ENCODE measurements at places on chromosomes 1 and 21.

- DNase-seq: no peak
Observed at GRCh38 chr1:169762699-169763098, 28.8 kb upstream of the SELE start.

DNA sequence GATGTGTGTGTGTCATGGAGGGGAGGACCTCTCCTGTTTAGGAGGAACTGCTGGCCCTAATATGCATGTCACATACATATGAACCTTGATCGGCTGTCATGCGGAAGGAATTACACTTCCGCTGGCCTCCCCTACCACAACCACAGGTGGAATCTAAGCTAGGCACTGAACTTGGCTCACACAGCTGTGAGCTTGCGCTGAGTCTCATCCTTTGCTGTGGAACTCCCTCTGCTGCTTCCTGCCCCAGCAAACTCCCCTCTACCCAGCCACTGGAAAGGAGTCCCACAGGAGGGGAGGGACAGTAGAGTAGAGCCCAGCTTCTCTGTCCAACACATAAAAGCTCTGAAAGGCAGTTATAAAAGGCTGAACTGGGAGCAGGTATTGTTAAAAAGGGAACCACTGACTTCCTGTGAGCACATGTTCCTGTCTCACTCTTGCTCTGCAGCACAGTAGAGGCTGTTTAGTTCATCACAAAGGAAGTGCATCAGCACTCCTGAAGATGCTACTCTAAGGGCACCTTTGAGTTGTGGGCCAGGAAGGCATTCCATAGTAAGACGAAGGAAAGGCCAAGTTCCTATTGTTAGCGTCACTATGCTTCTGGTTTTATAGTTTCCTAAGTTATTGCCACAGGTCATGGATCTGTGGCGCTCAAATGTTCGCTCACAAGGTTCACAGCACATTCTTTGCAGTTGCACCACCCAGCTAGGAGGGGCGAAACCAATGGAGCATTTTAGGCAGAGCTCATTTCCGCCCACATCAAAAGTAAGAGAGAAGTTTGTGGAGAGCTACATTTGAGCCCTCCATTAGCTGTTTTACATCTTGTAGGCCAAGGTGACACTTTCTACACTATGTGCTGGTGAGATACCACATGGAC lies 17.7 kb upstream of the PTPRC start:
- DNase-seq: no peak

- DNase-seq: peak; percentile 57
Observed at GRCh38 chr1:180527101-180527669, 24.8 kb upstream of the ACBD6 start.

GRCh38 chr1:47870480-47870879 lies 126.7 kb downstream of the TRABD2B start:
- no peak for DNase-seq

DNA sequence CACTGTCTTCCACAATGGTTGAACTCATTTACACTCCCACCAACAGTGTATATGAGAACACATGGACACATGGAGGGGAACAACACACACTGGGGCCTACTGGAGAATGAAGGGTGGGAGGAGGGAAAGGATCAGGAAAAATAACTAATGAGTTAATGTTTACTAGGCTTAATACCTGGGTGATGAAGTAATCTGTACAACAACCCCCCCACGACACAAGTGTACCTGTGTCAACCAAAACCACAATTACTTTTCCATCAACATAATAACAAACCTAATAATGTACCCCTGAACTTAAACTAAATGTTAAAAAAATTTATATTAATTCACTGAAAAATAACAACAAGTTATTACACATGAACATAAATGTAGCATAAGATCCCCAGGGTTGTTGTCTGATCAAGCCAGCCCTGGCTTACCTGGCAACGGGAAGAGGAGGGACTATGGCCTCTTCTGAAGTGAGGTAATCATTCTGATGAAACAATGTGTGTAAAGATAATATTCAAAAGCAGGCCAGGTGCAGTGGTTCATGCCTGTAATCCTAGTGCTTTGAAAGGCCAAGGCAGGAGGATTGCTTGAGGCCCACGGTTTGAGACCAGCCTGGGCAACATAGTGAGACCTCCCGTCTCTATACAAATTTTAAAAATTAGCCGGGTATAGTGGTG lies 40.8 kb upstream of the HEATR1 start:
- no peak for DNase-seq

DNA sequence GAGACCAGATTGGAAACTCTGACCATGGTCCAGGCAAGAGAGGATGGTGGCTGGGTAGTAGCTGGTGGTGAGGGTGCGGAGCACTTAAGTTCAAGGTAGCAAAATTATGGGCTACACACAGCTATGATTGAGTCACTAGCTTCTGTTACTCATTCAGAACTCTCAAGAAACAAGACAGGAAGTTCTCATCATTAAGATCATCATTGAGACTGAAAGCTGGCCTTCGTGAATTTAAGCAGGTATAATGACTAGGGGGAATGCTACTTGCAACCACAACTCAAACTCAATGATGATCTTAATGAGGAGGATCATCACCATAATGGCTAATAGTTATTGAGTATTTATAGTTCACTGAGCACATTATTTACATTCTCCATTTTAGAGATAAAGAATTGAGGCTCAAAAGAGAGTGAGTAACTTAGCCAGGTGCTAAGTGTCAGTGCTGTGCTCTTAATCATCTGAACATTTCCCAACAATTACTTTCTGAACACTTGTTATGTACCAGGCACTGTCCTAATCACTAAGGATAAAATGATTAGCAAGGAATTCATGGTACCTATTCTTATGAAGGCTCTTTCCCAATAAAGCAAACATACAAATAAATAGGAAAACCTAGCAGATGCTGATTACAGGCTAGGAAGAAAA lies 286.3 kb upstream of the C1orf105 start:
- DNase-seq: no peak

DNA sequence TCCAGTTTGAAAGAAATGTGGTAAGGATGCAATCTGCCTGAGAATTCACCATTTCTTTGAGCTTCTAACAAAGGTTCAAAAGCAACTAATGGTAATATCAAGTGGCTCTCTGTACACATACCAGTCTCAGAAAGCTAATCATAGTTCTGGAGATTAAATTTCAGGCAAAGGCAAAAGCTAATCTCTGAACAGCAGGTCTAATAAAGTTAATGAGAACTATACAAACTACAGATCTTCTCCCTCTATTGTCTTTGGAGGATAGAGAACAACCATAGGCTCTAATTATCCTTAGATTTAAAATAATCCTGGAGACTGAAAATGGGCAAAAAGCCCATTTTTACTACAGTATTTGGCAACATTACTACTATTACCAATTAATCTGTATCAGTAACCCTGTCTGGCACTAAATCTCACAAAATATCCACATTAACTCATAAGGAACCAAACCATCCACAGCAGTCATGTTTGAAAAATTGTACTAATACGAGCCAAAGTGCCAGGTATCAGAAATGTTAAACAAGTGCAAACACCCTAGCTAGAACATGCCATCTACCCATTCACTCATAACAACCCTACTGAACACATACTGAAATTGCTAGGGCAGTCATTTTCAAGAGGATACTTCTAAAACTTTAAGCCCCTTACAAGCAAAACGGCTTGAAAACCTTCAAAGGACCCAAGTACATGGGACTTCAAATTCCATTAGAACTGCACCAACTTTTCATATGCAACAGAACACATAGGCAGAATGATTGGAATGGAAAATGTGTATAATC lies 4.8 kb downstream of the DIPK1A start:
- DNase-seq: no peak

DNA sequence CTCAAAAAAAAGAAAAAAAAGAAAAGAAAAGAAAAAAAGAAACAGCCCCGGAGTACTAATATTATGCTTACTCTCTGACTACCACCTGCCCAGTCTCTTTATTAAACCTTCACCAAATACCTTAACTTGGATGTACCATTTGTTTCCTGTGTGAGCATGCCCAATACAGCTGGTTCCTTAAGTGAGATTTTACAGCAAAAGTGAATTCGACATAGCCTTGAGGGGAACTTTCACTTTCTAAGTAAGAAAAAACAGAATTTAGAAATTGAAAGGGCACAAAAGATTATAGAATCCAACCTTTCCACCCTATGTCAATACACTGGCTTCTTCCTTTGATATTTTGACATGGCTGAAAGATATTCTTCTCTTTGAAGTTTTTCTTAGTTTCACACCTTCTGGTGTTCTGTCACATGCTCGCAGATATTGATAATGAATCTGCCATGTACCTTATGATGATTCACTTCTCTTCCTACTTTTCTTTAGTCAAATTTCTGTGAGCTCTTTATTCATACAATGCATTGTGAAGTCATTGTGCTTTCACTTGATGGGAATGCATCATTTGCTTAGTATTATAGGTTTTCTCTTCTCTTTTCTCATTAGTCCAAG lies 5.2 kb upstream of the GIPC2 start:
- no peak for DNase-seq

DNA sequence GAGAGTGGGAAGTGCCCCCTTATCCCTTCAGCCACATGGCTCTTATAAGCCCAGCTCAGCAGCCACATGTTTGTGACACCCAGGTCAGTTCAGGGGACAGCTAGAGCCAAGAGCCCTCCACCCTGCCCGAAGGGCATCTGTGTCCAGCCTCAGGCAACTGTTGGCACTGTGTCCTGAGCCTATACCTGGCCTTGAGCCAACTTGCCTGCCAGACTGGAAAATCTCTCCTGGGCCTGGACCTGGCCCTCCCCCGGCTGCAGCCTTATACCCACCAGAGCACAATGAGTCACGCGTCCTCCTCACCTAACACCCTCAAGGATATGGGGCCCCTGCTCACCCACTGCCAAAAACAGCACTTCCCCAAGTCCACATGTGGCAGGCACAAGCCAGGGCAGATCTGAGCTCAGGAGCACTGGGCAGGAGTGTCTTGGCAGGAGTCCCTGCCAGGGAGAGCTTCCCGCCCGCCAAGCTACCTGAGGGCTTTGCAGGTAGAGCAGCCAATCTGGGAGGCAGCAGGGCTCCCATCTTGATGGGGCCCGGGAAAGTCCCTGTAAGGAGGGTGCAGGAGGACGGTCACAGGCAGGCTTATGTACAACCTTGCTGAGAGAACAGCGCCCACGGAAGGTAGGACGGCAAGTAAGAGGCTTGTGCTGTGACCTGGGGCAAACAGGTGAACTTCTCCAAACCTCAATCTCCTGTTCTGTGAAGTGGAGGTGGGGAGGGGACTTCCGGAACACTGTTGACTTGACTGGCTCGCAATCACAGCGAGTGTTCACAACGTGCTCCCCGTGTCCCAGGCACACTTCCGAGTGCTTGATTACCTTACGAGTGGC lies 19.8 kb upstream of the HSPG2 start:
- DNase-seq: no peak

- no peak for DNase-seq
Observed at GRCh38 chr1:67724928-67725560, 40.0 kb downstream of the GADD45A start.

DNA sequence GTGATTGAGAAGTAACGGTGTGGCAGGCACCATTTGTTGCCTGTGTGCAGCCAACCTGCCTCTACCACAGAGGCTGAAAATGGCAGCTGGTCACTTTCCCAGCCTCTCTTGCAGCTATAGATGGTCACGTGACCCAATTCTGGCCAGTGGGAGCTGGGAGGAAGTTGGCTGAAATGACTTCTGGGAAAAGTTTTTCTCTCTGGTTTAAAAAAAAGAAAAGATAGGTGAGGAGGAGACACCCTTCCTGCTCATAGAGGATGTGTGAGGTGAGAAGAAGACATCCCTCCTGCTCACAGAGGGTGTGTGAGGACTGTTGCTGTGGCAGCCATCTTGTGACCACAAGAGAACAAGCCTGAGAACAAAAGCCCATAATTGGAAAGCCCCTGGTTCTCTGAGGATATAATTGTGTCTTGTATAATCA lies 122.8 kb downstream of the SYF2 start:
- DNase-seq: no peak

DNA sequence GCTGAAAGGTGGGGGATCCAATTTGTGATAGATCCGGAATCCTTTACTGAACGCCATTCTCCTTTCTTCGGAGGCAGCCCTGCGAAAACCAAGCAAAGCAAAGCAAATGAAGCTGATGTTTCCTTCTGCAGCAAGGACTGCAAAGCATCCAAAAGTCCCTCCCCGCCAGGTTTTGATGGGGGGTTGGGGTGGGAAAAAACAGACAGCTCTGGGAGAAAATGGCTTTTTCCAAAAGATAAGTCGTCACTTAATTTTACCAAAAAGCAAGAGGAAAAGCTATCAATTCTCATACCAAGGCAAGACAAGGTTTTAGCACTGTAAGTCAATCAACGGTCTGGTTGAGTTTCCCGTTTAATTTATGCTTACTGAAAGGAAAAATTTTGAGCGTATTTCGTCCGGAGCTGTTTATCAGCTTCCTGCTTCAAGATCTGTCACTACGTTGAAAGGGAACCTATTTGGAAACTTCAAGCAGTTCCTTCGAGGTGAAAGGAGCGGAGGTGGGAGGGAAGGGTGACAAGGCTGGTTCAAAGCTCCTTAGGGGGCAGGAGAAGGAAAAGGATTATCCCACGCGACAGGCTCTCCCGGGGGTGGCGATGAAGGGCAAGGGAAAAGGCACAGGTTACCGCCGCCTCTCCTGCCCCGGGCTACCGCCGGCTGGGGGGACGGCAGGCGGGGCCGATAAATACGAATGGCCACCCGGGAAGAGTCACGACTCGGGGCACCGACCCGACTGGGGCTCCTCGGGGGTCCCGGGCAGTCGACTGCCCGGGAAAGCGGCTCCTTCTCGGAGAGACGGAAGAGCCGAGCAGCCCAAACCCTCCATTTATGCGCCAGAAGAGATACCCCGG lies 750 bp downstream of the SYNJ1 start:
- peak; percentile 8 for DNase-seq

DNA sequence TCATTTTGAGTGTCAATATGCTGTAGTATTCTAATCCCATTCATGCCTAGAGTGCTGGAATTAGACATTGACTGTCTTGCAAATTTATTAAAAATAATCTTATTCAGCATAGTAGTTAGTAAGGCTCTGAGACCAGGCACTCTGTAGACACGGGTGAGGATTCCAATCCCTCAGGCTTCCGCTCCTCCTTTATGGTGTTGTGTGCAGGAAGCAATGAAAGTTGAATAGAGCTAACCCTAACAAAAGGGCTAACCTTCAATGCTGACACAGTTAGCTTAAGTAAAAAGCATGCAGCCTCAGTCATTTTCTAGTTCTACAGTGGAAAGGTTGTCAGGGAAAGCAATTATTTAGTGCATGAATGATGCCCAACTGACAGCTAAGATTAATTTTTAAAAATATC lies 199.6 kb upstream of the SGIP1 start:
- no peak for DNase-seq

DNA sequence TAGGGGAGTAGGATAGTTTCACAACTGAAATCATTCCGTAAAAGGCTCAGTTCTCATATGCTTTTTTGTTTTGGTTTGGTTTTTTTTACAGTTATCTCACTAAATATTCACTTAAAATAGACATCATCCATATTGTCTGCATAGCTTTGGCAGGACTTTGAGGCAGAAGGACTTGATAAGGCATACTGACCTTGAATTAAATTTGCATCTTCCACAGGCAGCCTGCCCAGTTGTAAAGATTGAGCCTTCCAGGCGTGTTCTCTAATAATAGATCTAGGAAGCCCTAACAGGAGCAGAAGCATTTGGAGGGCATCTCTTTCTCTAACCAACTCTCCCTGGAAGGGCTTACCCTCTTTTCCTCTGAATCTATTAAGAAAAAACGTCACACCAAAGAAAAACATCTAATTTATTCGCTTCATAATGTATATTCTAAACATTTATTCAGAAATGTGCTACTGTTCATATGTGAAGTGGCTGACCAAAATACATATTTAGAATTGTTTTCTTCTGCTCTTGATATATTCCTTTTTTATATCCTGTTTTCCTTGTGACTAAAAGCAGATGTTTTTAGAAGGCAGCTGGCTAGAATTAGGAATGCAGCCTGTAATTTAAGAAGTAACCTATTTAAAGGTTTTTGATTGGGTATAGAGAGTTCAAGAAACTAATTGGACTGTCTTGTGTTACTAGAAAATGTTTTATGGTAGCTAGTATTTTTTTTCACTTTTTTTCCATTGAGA lies 20.2 kb downstream of the DESI2 start:
- DNase-seq: no peak

- peak; percentile 44 for DNase-seq
Observed at GRCh38 chr1:156860113-156860627, 495 bp upstream of the NTRK1 start.
